Posterior vena cava (tissue), 2 donors: ENCODE measurements at places on chromosomes 11 and 22. TPM values are rescaled to one million over a fixed set of nuclear protein-coding genes. Genes with fewer than 3 reads are reported as not detected.

Gene GATD1
- total RNA-seq: 33.0 TPM

Gene RCOR2
- total RNA-seq: 0.95 TPM

Gene SHANK2
- 0.67 TPM for total RNA-seq

Gene SLC2A11
- total RNA-seq: 4.9 TPM

Gene DSCAML1
- total RNA-seq: 1.5 TPM

- no peak for DNase-seq
Measured at GRCh38 chr11:10845589-10845988, 12.3 kb downstream of the ZBED5 start.

GRCh38 chr11:128956401-128957201 is 13.9 kb upstream of the TP53AIP1 start:
- DNase-seq: no peak

DNA sequence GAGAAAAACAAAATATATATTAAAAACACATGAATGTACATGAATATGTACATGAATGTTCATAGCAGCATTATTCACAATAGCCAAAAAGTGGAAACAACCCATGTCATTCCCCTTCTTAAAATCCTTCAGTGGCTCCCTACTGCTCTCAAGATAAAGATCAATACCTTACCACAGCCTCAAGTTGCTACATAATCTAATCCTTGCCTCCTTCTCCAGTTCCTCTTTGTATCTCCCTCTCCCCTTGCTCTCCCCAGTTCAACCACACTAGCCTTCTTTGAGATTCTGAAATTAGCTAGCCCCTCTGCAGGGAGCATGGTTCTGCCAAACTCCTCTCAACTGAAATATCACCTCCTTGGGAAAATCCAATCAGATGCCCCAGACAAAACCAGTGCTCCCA is 28.1 kb downstream of the MTMR2 start:
- DNase-seq: no peak

- no peak for DNase-seq
Measured at GRCh38 chr22:47299863-47300697, 537.6 kb downstream of the TBC1D22A start.
